AG04450 (cell line): ENCODE measurements at places on chromosomes 3 and 15.

DNA sequence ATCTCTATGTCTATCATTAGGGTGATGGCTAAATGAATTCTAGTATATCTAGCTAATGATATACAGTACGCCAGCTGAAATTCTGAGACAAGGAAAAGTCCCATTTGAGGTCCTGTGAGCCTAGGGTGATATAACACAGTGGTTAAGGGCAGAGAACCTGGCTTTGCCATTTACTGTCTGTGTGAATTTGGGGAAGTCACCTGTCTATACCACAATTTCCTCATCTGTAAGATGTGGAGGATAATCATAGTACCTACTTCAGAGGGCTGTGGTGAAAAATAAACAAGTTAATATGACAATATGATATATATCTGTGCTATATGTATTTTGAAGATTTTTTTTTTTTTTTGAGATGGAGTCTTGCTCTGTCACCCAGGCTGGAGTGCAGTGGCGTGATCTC lies 9.8 kb upstream of the ANKDD1A start:
- DNase-seq: no peak

DNA sequence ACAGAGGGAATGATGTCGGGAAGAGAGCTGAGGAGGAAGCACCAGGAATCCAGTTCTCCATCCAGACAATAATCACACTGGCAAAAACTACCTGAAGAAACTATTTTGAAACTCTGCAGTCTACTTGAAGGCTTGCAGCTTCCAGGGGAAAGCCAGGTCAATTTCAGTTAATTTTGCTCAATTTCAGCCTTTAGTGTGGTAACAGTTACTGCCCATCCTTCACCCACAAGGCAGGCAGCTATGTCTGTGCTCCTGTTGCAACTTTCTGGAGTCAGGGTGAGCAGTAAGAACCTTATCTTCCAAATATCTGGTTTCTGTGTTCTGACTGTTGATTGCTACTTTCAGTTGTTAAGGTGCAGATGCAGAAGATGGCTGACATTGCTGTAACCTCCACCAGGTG lies 221.7 kb downstream of the ADAMTS17 start:
- no peak for DNase-seq

GRCh38 chr3:101719604-101720185 lies 4.7 kb upstream of the CEP97 start:
- DNase-seq: no peak

DNA sequence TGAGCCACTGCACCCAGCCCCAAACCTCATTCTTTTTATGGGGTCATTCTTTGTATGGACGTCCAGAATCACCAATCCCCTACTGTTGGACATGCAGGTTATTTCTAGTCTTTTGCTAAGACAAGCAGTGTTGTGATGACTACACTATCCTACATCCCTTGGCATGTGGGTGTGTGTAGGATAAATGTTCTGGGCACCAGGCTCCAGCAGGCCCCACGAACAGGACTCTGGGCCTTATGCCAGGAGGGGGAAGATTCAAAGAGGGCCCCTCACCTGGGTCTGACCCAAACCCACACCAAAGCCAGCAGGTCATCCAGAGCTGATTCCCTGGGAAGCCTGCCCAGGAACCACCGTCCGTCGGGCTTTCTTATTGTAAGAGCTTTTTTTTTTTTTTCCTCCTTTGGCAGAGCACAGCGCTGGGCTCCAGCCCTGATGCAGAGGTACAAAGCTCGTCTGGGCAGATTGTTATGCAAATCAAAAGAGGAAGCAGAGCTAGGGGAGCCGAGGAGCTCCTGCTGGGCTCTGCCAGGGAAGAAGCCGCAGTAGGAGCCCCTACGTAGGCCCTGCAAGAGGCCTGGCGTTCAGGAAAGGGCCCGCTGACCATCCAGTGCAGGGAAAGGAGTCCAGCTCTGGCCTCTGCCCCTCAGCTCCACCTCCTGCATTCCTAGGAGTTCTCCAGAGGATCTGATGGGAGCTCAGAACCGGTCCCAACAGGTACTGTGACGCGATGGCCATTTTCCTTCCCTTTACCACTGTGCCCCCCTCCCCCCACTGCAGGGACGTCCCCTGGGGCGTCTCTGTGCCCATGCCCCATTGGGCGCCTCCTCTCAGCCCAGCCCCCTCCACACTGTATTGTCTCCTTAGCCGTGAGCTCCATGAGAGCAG lies 29.0 kb upstream of the FURIN start:
- no peak for DNase-seq

- DNase-seq: no peak
Measured at GRCh38 chr3:133469140-133469731, 69.4 kb downstream of the BFSP2 start.

GRCh38 chr3:121508389-121508788 lies 37.4 kb downstream of the POLQ start:
- DNase-seq: no peak

DNA sequence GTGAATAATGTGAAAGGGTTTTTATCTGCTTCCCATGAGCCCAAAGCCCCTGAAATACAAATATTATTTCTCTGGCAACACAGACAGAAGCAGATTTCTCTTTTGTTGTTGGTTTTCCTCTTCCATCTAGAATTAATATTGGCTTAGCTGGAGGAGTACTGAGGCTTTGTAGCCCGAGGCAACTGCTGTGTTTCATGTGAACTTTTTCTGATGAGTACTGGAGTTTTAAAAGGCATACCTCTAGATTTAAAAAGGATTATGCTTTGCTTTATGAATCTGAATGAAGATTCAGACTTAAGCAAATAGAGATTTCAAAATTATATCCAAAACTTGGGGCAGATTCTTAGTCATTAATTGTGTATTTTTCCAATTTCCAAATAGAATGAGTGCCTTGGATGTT lies 50.9 kb downstream of the IQCH start:
- DNase-seq: no peak

- DNase-seq: no peak
Measured at GRCh38 chr3:77816366-77816765, 776.5 kb downstream of the ROBO2 start.

DNA sequence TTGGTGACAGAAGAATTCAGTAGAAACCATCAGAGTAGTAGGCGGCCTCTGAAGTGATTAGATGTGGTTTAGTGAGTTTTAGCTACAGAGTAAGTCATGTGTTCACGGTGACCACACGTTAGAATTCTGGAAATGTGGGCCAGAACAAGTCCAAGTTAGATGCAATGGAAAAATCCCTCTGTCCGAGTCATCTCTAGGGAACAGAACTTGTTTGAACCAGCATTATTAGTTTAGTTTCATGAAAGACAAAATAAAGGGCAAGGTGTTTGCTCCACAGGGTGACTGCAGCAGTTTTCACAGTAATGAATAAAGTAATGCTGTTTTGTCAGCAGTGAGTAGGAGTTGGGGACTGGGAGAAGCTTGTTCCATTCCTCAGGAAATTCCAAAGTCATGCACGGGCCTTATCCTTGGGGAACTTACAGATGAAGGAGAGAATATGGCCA lies 100.2 kb downstream of the CGNL1 start:
- no peak for DNase-seq

DNA sequence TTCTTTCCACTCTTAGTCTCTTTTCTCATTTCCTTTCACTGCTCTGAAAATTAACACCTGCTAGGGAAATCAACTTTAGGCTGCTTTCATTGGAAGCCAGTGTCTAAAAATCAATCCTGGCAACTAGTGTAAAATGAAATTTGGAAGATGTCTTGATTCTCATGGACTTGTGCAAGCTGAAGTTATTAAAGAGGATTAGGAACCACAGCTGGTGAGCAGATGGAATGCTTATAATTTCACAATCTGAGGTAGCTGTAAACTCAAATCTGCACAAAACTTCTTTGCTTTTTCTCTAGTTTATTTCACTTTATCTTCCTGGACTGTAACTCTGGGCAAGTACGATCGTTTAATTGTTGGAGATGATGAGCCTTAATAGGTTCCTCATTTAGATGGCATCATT lies 175.6 kb downstream of the GHSR start:
- DNase-seq: no peak

DNA sequence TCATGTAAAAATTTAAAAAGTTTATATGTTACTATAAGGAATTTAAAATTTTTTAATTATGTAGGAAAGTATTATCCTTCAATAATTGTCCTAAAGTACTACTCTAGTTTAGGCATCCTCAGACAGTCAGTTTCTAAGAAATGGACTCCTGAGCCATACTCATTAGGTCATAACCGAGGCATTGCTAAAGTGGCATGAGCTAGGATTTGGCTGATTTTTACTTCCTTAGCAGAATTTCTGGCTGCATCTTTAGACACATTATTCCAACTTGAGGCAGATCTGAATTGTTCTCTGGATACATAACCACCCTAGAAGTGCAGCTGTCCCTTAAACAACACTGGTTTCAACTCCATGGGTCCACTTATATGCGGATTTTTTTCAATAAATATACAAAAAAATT lies 38.3 kb downstream of the IFT57 start:
- DNase-seq: no peak

GRCh38 chr3:161913786-161914389 lies 417.3 kb downstream of the OTOL1 start:
- no peak for DNase-seq

DNA sequence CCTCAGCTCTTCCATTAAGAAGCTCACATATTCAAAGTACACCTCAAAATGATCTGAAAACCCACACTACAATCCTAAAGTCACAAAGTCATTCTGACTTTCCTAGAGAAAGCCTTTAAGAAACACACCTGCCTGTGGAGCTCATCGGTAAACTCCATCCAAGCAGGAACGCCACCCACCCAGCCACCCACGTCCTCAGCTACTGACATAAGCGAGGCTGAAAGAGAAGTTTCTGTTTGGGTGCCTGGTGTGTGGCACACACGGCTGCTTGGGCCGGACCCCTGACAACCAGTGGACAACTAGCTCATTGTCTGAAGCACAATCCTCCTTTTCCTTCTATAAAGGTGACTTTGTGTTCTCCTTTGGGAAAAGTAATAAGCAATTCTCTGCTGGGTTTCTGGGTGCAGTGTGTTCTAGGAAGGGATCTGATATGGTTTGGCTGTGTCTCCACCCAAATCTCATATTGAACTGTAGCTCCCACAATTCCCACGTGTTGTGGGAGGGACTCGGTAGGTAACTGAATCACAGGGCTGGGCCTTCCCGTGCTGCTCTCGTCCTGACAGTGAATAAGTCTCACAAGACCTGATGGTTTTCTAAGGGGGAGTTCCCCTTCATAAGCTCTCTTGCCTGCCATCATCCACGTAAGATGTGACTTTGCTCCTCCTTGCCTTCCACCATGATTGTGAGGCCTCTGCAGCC lies 26.1 kb downstream of the FAM174B start:
- DNase-seq: no peak

DNA sequence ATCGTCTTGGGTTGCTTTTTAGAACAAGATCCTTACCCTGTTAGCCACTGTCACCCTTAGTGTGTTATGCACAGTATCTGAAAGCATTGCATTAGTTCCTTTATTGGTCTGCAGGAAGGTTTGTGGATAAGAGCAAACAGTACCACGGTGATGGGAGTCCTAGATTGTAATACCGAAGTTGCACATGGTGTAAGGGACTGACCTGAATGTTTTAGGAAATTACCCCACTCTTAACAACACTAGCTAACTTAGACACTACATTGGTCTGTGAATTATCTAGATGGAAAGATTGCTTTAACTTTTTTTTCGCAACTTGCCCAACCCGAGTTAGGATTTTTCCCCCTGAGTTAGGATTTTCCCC lies 1.3 kb downstream of the STT3B start:
- DNase-seq: no peak

DNA sequence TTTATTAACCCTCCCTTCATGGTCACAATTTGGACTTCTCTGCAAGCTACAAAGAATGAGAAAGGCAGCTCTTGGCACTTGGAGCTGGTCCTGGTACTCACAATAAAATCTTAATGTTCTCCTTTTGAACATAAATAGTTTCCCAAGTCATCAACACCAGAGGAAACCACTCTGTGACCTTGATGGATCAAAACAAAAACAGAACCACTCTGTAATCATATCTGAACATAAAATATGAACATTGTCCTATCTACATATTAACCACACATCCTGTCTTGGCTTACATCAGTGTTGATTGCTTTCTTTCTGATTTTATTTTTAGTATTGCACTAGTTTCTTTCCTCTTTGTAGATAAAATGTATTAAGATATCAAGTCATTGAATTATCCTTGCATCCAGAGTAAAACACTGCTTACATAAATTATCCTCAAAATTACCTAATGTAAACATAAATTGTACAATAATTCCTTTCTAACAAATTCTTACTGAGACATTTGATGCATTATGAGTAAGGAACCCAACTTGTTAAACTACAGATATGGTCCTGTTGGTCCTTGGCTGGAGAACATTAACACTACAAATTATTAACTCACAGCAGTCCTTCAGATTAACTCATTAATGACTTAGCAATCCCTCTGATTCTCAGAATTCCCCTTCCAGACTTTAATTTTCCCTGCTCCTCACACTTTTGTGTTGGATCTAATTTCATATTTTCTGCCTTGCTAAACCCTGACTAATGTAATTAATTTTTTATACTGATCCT lies 860.5 kb downstream of the DIPK2A start:
- DNase-seq: no peak
